ENCODE measurements at places on chromosomes 6 and 20. TPM values are rescaled to one million over a fixed set of nuclear protein-coding genes. Genes with fewer than 3 reads are reported as not detected.

The FBXO5 gene
- 12.7 TPM for total RNA-seq

The CDH26 gene
- total RNA-seq, result not detected

The MAFB gene
- total RNA-seq, result 0.71 TPM

The OCSTAMP gene
- not detected for total RNA-seq

The BMP2 gene
- 0.53 TPM for total RNA-seq

The GPX5 gene
- not detected for total RNA-seq

The GPLD1 gene
- under 0.01 TPM for total RNA-seq

The CTAGE9 gene
- not detected for total RNA-seq

The AKAP7 gene
- 6.0 TPM for total RNA-seq

The CAGE1 gene
- not detected for total RNA-seq

The NINL gene
- 8.6 TPM for total RNA-seq

The SPATA2 gene
- total RNA-seq, result 3.0 TPM

The TRPC4AP gene
- 88.8 TPM for total RNA-seq

The HLA-DRA gene
- not detected for total RNA-seq

The FAM229B gene
- 12.4 TPM for total RNA-seq

The POU5F1 gene
- total RNA-seq, result not detected

The KCNK16 gene
- total RNA-seq, result not detected

The SIRPB2 gene
- total RNA-seq, result not detected

The EZR gene
- 95.7 TPM for total RNA-seq

The CRIP3 gene
- not detected for total RNA-seq

The KCNK15 gene
- not detected for total RNA-seq

The CCN6 gene
- total RNA-seq, result not detected

The RGL2 gene
- 32.6 TPM for total RNA-seq

The ZNF334 gene
- 0.58 TPM for total RNA-seq

The PRSS35 gene
- total RNA-seq, result 3.0 TPM

The OGFRL1 gene
- 12.4 TPM for total RNA-seq

The TRIM40 gene
- not detected for total RNA-seq

The DZANK1 gene
- total RNA-seq, result 2.3 TPM

The EPHA7 gene
- under 0.01 TPM for total RNA-seq

The FOXS1 gene
- not detected for total RNA-seq

The NMBR gene
- total RNA-seq, result not detected

The XKR7 gene
- total RNA-seq, result not detected

The SRMS gene
- not detected for total RNA-seq

The TSBP1 gene
- total RNA-seq, result not detected

The SLC17A3 gene
- not detected for total RNA-seq

The CCDC167 gene
- total RNA-seq, result 64.9 TPM

The SGK2 gene
- total RNA-seq, result not detected

The NKAIN4 gene
- total RNA-seq, result not detected

The THEMIS gene
- total RNA-seq, result not detected

Data from myometrial cell (primary cell).